CD4-positive, alpha-beta T cell treated with Interleukin-17A for 4 hours (primary cell): ENCODE measurements at places on chromosomes 2 and 18.

- DNase-seq = no peak
These were observed 37.2 kb downstream of the SLC14A2 start for GRCh38 chr18:45652303-45653080.

- DNase-seq = no peak
These were observed 51.8 kb upstream of the CYRIA start for GRCh38 chr2:16717477-16717876.

DNA sequence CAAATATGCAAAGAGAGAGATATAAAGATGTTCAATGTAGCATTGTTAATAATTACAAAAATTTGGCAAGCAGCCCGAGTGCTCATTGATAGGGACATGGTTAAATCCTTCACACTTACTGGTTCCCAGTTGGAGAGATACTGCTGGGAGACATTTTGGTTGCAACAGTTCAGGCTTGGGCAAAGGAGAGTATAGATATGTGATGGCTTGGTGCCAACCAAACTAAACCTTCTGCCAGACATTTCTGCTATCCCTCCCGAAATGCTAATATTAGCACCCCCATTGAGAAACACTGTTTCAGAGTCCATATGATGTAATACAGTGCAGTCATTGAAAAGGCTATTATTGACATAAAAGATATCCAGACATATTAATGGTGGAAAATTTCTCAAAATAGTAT, 11.5 kb downstream of the GEN1 start:
- DNase-seq = no peak

DNA sequence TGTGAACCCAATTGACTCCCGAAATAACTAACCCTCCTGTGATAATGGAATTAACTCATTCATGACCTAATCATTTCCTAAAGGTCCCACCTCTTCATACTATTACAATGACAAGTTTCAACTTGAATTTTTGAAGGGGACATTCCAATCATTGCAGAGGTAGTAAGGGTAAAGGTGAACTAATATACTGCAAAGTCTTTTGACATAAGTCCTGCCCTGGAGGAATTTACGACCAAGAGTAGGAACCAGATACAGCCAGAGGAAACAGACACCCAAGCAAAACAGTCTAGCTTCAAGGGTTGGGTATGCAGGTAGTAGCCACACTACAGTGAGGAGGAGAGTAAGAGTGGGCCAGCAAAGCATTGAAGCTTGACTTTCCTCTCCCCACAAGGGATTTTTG, 1.2 kb upstream of the SRBD1 start:
- DNase-seq = no peak
